ENCODE measurements at places on chromosomes 1 and 21. TPM values are rescaled to one million over a fixed set of nuclear protein-coding genes. Genes with fewer than 3 reads are reported as not detected.

AIM2 gene
- not detected for total RNA-seq

TMIGD3 gene
- total RNA-seq, result not detected

OR14A16 gene
- total RNA-seq, result not detected

MAEL gene
- not detected for total RNA-seq

RNF186 gene
- not detected for total RNA-seq

SPRR2B gene
- total RNA-seq, result not detected

TAS1R3 gene
- 0.26 TPM for total RNA-seq

FCER1G gene
- not detected for total RNA-seq

IL23R gene
- not detected for total RNA-seq

MTARC2 gene
- 9.0 TPM for total RNA-seq

FNBP1L gene
- total RNA-seq, result 11.6 TPM
